Transverse colon (tissue), 4 donors: ENCODE measurements at places on chromosomes 6 and 20.

- DNase-seq: no peak
These were observed 646.6 kb upstream of the HS3ST5 start for GRCh38 chr6:114989279-114989964.

- no peak for DNase-seq
These were observed 16.9 kb upstream of the SLC22A23 start for GRCh38 chr6:3473773-3474172.

GRCh38 chr20:12061466-12061865 lies 143.8 kb downstream of the BTBD3 start:
- no peak for DNase-seq

- DNase-seq: no peak
These were observed 349.0 kb downstream of the PRL start for GRCh38 chr6:21947731-21948386.

DNA sequence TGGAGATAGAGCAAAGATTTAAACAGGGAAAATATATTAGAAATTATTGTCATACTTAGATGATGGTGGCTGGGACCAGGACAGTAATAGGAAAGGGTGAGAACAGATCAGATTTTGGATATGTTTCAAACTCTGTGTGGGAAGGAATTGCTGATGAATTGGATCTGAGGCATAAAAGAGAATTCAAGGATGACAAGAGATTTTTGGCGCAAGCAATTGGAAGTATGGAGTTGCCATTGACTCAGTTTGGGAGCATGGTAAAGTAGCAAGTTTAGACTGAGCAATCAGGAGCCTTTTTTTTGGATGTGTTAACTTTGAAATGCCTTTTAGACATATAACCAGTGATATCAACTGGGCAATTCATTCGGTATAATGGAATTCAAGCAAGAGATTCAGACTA lies 14.4 kb downstream of the TAB2 start:
- no peak for DNase-seq

DNA sequence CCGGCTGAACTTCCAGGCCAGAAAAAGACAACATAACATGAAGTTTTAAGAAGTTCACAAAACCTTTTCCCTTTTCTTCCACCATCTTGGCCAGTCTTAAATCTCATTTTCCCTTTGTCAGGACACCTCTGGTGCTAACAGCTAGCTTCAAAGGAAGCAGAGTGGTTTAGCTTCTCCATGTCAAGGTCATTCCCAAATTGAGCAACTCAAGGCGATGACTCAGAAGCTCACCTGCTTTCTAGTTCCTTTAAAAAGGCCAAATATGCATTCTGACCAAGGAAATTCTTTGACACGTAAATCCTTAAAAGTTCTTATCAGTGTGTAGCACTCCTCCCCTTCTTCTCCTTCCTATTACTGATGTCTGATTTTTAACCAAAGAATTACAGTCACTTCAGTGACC lies 69.6 kb upstream of the VGLL2 start:
- no peak for DNase-seq

DNA sequence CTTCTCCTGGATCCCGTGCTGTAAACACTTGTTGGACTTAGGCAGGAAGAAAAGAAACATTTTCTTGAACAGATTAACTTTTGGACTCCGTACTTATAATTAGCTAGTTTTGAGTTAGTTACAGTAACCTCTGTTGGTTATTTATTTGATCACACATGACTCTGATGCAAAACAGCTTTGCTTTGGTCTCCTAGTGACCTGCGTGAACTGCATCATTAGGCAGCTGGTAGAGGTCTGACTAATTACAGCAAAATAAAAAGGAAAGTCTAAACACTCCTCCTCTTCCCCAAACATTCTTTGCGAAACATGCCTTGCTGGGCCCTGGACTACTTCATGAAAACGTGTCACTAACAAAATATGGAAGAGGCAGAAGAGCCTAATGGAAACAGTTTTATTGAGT lies 61.1 kb upstream of the ZFP64 start:
- no peak for DNase-seq

- no peak for DNase-seq
These were observed 6.0 kb upstream of the ZDHHC14 start for GRCh38 chr6:157374889-157375443.

- DNase-seq: no peak
These were observed 91.5 kb downstream of the RIMS1 start for GRCh38 chr6:71977884-71978283.
